A549 treated with CpdA at 1 μM for 4 hours (cell line): ENCODE measurements at places on chromosomes 1 and 21. TPM values are rescaled to one million over a fixed set of nuclear protein-coding genes. Genes with fewer than 3 reads are reported as not detected.

The TMEM240 gene
- 0.18 to 0.92 TPM (median 0.66 TPM) in 5 replicates for total RNA-seq

The RAB7B gene
- 1.2 to 2.3 TPM (median 1.5 TPM) in 5 replicates for total RNA-seq

The AK4 gene
- 21.4 to 28.4 TPM (median 25.1 TPM) in 5 replicates for total RNA-seq

The ADAM30 gene
- total RNA-seq, result not detected in 5 replicates

The LRRIQ3 gene
- total RNA-seq, result 0.81 to 1.1 TPM (median 0.94 TPM) in 5 replicates
